Tibial nerve (tissue), 4 donors: ENCODE measurements at places on chromosomes 3 and 15. TPM values are rescaled to one million over a fixed set of nuclear protein-coding genes. Genes with fewer than 3 reads are reported as not detected.

CD200R1 gene
- total RNA-seq: 2.1 TPM

DNA sequence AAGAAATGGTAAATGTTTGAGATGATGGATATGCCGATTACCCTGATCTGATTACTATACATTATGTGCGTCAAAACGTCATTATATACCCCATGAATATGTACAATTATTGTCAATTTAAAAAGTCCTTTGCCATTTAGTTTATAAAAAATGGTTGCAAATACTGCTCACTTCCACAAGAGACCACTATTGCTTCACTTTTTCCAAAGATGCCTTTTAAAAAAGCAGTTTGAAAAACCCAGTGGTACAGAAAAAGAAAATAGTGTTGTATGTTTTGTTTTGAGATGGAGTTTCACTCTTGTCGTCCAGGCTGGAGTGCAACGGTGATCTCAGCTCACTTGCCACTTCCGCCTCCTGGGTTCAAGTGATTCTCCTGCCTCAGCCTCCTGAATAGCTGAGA lies 39.3 kb downstream of the EDEM1 start:
- no peaks in the 10 kb centered on the region for H3K36me3 ChIP-seq
- H3K27me3 ChIP-seq: no peaks in the 10 kb centered on the region
- no peak overlapping the region for H3K27ac ChIP-seq
- H3K4me1 ChIP-seq: no peaks in the 10 kb centered on the region

GRCh38 chr3:107817076-107817475 lies 273.8 kb downstream of the CD47 start:
- no peaks in the 10 kb centered on the region for H3K27me3 ChIP-seq
- H3K4me3 ChIP-seq: no peak overlapping the region
- no peaks in the 10 kb centered on the region for H3K4me1 ChIP-seq
- H3K27ac ChIP-seq: no peak overlapping the region

SPINK8 gene
- not detected for total RNA-seq

DNA sequence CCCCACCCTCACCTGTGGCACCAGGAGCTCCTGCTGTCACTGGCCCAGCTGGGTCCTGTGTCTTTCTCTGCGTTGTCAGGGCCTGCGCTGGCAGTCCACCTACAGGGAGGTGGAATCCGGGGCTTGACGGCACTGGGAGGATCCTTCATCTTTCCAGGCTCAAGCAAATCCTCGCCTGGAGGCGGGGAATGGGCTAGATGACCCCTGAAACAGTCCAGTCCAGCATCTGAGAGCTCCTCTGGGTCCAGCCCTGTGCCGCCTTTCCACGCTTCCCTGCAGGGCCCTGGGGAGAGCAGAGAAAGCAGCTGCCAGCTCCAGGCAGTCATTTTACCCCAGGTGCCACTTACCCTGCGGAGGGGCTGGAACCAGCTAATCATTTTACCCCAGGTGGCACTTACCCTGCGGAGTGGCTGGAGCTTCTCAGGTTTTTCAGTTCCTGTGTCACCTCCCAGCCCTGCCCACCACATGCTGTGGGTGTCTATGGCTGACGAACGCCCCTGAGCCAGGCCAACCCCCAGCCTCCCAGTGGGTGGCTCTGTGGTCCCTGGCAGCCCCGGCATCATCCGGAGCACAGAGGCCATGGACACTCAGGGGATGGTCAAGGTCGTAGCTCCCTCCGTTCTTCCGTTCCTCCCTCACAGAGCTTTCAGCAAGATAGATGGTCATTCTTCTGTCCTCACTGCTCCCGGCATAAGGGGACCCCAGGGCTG lies 17.9 kb upstream of the ADIPOQ start:
- H3K27me3 ChIP-seq: no peaks in the 10 kb centered on the region
- H3K36me3 ChIP-seq: no peaks in the 10 kb centered on the region
- no peak for DNase-seq
- H3K4me1 ChIP-seq: peaks cover 9% of the 10 kb centered on the region

PLA2G4D gene
- total RNA-seq: not detected

- H3K27me3 ChIP-seq: no peaks in the 10 kb centered on the region
- no peak overlapping the region for H3K27ac ChIP-seq
- no peaks in the 10 kb centered on the region for H3K36me3 ChIP-seq
- H3K4me3 ChIP-seq: no peak overlapping the region
- DNase-seq: no peak
These were observed 77.9 kb downstream of the ITPR1 start for GRCh38 chr3:4570840-4571621.

- peak overlapping the region; percentile 56 for H3K27ac ChIP-seq
- no peaks in the 10 kb centered on the region for H3K4me1 ChIP-seq
- no peaks in the 10 kb centered on the region for H3K27me3 ChIP-seq
- DNase-seq: no peak
- peak overlapping the region; percentile 43 for H3K4me3 ChIP-seq
These were observed 559 bp upstream of the LRRN1 start for GRCh38 chr3:3798631-3799113.

- DNase-seq: no peak
- no peaks in the 10 kb centered on the region for H3K4me1 ChIP-seq
- H3K27ac ChIP-seq: no peak overlapping the region
- H3K36me3 ChIP-seq: no peaks in the 10 kb centered on the region
- H3K27me3 ChIP-seq: no peaks in the 10 kb centered on the region
These were observed 58.1 kb upstream of the AGBL1 start for GRCh38 chr15:86021281-86022264.

DNA sequence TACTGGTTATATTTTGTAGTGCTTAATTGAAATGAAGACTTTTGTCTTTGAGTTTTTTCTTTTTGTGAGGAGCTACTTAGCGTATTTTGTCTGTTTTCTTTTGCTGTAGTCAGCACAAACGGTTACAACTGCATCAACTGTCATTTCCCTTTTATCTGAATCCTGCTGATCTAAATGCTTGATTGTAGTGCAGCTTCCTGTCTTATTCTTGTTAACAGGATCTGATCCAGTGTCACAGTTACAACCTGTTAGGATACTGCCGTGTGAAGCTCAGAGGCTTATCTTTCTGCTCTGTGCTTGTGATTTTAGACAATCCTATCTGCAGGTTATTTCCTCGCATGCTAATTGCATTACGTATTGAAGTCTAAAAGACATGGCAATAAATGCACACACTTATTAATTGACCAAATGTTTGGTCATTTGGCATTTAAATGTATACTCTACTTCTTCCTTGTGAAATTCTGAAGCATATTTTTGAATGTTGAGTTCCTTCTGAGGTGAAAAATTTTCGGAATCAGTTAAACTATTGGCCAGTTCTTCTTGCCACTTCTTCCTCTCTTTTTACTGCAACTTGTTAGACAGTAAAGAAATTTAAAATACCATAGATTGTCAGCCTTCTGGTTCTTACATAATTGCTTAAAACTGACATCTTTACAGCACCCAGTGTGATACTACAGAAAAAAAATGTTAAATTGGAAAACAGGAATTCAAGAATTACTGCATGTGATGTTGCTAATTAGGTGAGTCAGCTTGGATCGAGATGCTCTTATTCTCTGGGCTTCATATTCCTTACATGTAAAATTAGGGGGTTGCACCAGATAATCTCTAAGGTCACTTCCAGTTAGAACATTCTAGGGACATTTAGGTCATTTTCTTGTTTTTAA lies 168.2 kb downstream of the MBNL1 start:
- H3K27ac ChIP-seq: peak overlapping the region; percentile 21
- H3K27me3 ChIP-seq: no peaks in the 10 kb centered on the region
- no peaks in the 10 kb centered on the region for H3K36me3 ChIP-seq
- H3K4me1 ChIP-seq: no peaks in the 10 kb centered on the region

DNA sequence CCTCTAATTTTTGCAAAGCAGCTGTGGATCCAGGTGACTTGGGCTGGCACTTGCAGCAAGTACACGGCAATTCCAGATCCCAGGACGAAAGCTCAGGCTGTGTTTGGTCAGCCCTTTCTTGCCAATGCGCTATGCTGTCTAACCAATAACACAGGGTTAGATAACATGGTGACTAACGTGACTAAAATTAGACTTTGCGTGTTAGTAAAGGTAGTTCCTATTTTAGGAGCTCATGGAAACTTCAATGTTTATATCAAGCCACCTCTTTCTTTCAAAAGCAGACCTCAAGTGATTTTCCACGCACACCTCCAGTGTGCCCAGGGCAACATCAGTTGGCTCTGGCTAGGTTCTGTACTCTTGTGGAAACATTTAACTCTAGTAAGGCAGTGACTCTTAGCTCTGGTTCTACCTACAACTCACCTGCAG lies 32.5 kb downstream of the CDCP1 start:
- DNase-seq: no peak
- H3K4me3 ChIP-seq: no peak overlapping the region
- no peaks in the 10 kb centered on the region for H3K4me1 ChIP-seq
- no peaks in the 10 kb centered on the region for H3K36me3 ChIP-seq
- peaks cover 3% of the 10 kb centered on the region for H3K27me3 ChIP-seq
- H3K27ac ChIP-seq: no peak overlapping the region
